Left ventricle myocardium inferior (tissue), 1 donor: ENCODE measurements at places on chromosomes 11 and 22. TPM values are rescaled to one million over a fixed set of nuclear protein-coding genes. Genes with fewer than 3 reads are reported as not detected.
A peak's percentile ranks its signal among the peaks of the same experiment; 100 is the strongest.

Gene OR8D1
- total RNA-seq, result not detected

Gene TNRC6B
- total RNA-seq, result 43.8 TPM

Gene C11orf52
- total RNA-seq, result 1.2 TPM

Gene CD3G
- total RNA-seq, result 0.16 TPM

GRCh38 chr22:30169002-30169401 is 77.6 kb downstream of the LIF start:
- peaks cover 98% of the 10 kb centered on the region for H3K27me3 ChIP-seq
- no peak for DNase-seq
- H3K36me3 ChIP-seq, result no peaks in the 10 kb centered on the region

GRCh38 chr11:30938171-30938570 is 352.0 kb upstream of the MPPED2 start:
- no peaks in the 10 kb centered on the region for H3K4me1 ChIP-seq
- no peak for DNase-seq
- H3K27me3 ChIP-seq, result peaks cover 3% of the 10 kb centered on the region
- no peak overlapping the region for H3K27ac ChIP-seq
- no peak overlapping the region for H3K4me3 ChIP-seq
- no peaks in the 10 kb centered on the region for H3K36me3 ChIP-seq

GRCh38 chr22:49954354-49954753 is 6.2 kb upstream of the PIM3 start:
- no peak overlapping the region for H3K4me3 ChIP-seq
- peak; percentile 79 for DNase-seq
- H3K36me3 ChIP-seq, result no peaks in the 10 kb centered on the region
- peak overlapping the region; percentile 83 for H3K27ac ChIP-seq
- peaks cover 51% of the 10 kb centered on the region for H3K4me1 ChIP-seq

DNA sequence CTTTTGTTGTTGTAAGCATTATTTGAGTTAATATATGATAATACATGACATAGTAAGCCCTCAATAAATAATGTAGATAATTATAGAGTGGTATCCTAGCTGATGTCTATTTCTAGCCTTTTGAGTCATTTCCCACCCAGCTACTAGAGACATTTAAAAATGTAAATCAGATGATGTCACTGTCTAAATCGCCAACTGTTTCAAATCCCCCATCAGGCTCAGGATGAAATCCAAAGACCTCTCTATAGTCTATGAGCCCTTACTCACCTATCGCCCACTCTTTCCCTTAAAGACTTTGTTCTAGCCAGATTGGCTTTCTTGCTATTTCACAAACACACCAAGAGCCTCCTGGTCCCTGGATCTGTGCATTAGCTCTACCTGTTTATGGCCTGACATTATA is 135.4 kb upstream of the PLET1 start:
- H3K27ac ChIP-seq, result no peak overlapping the region
- H3K27me3 ChIP-seq, result no peaks in the 10 kb centered on the region
- H3K4me1 ChIP-seq, result no peaks in the 10 kb centered on the region

DNA sequence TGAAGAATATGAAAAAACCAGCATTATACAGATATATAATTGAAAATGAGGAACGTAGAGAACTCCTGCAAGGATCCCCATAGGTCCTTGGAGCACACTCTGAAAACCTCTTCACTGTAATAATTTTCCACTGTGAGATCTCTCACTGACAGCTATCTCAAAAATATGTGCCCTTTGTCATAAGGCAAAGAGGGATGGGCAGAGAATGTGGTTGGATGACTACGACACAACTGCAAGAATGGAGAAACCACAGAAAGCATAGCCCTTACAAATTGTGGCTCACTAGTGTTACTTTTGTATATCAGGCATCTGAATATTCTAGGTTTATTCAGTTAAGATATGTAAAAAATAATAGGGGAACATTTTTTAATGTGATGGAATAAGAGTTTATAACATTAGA is 7.9 kb upstream of the CTSC start:
- no peaks in the 10 kb centered on the region for H3K36me3 ChIP-seq
- no peak overlapping the region for H3K27ac ChIP-seq
- no peaks in the 10 kb centered on the region for H3K27me3 ChIP-seq
- no peaks in the 10 kb centered on the region for H3K4me1 ChIP-seq
- no peak for DNase-seq
- no peak overlapping the region for H3K4me3 ChIP-seq

DNA sequence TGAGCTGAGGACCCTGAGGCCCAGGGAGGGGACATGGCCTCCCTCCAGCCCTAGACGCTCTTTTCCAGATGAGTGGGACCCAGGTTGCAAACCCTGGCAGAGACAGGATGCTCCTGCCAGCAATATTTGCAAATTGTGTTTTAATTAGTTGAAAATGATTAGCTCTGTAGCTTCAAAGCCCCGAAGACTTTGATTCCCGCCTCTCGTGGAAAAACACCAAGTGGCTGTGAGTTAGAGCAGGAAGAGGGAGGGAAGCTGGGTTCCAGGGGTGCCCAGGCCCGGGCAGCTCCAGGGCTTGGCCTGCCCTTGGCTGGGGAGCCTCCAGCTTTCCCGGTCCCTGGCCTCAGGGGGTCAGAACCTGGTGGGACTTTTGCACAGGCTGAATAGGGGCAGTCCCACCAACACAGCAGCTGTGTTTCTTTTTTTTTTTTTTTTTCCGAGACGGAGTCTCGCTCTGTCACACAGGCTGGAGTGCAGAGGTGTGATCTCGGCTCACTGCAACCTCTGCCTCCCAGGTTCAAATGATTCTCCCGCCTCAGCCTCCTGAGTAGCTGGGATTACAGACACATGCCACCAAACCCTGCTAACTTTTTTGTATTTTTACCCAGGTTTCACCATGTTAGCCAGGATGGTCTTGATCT is 101.6 kb upstream of the RTL6 start:
- DNase-seq, result no peak
- no peak overlapping the region for H3K4me3 ChIP-seq
- H3K27ac ChIP-seq, result no peak overlapping the region
- peaks cover 4% of the 10 kb centered on the region for H3K4me1 ChIP-seq
- no peaks in the 10 kb centered on the region for H3K36me3 ChIP-seq
- H3K27me3 ChIP-seq, result peaks cover 23% of the 10 kb centered on the region

GRCh38 chr22:47627556-47628253 is 865.3 kb downstream of the TBC1D22A start:
- H3K27me3 ChIP-seq, result peaks cover 71% of the 10 kb centered on the region
- H3K4me1 ChIP-seq, result no peaks in the 10 kb centered on the region
- no peak overlapping the region for H3K4me3 ChIP-seq
- DNase-seq, result no peak
